ENCODE measurements at places on chromosomes 7 and 10.

DNA sequence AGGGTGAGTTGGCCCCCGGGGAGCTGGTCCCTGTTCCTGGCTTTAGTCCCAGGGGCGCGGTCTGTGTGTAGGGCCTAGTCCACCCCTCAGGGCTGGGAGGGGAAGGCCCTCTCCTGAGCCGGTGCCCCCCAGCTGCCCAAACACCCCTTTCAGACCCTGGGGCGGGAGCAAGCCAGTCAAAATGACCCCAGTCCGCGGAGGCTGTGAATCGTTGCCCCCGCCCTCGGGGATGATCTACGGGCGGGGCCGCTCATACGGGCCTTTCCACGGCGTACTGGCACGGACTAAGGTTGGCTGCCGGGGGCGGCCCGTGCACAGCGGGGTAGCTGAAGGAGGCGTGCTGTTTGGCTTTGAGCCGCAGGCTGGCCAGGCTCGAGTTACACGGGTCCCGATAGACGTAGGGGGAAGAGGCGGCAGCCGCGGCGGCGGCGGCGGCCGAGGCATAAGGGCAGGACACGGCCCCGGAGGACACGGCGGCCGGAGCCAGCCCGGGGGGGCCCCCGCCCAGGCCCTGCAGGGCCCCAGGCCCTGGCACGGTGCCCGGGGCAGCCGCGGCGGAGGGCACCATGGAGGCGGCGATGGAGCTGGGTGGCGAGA, 4.3 kb downstream of the ELOVL3 start:
- DNase-seq: peak; percentile 55

- DNase-seq: no peak
Observed at GRCh38 chr10:22477334-22478287, 132.3 kb downstream of the SPAG6 start.

GRCh38 chr10:71225291-71226058, 13.1 kb downstream of the UNC5B start:
- DNase-seq: no peak

- no peak for DNase-seq
Observed at GRCh38 chr10:78081292-78081691, 47.6 kb downstream of the RPS24 start.

- no peak for DNase-seq
Observed at GRCh38 chr7:99314504-99314903, 11.2 kb upstream of the ARPC1A start.

DNA sequence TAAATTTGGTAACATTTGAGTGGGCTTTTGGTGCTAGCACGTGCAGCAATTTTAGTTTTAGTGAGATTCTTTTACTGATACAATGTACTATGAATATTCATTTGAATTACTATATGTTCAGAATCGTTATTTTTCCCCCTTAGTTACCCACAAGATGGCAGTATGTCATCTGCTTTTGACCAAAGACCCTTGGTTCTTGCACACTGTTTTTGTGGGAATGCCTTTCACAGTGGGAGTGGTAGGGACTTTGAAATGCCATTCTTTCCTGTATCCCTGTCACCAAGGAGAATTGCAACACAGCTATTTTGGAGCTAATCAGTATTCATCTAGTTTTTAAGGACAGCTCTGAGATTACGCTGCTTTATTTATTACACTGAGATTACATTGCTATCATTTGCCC, 40.6 kb downstream of the SEC23IP start:
- DNase-seq: peak; percentile 18

DNA sequence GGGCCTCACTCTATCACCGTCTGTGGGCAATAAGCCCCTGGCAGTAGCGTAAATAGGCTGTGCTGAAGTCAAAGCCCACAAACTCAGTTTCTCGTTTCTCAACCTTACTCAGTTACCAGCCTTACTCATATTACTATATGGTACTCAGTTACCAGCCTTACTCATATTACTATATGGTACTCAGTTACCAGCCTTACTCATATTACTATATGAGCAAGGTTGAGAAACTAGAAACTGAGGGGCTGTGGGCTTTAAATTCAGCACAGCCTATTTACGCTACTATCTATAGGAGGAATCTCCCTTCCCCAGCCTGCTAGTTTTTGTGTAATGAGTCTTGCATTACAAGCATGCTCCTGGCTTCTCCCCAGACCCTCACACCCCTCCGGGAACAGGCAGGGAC, 35.4 kb downstream of the CCDC3 start:
- DNase-seq: no peak

DNA sequence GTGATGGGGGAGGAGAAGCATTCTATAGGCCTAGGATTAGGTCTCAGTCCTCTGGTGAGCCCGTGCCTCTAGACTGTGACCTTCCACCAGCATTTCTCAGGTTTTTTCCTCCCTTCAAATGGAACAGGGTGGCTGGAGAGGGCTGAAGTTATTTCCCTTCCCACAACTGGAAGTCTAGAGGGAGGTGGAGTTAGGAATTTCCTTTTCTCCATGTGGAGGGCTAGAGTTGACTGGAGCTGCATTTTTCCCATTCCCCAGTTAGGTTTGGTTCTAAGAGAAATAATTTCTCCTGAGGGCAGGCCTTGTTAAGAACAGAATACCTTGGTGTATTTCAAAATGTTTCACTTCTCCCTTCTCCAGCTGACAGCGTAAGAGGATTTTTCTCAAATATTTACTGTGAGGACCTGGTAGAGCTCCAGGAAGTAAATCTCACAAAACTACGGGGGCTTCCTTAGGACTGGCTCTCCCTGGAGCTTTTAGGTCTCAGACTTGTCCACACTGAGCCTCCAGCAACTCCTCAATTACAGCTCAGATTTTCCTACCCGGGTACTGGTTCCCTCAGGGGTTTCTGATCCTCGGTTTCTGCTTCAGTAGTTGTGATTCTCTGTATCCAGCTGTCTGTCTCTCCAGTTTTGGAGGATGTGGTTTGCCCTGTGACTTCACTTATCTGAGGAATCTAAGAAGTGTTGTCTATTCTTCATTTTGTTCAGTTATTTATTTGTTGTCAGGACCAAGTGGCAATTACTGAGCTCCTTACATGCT, 6.0 kb upstream of the REEP3 start:
- DNase-seq: peak; percentile 77

DNA sequence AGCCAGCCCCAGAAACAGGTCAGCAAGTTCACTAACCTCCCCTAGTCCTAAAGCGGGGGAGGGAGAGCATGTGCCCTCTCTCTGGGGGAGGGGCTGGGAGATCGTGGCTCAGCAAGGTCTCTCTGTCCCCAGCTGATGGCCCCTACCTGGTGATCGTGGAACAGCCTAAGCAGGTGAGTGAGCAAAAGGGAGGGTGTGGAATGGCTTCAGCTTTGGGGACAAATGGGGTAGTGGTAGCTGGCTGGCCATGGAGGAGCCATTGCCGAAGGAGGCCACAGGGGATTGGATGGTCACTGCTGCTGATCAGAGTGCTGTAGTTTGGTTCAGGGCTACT, 779 bp downstream of the NFKB2 start:
- DNase-seq: no peak

DNA sequence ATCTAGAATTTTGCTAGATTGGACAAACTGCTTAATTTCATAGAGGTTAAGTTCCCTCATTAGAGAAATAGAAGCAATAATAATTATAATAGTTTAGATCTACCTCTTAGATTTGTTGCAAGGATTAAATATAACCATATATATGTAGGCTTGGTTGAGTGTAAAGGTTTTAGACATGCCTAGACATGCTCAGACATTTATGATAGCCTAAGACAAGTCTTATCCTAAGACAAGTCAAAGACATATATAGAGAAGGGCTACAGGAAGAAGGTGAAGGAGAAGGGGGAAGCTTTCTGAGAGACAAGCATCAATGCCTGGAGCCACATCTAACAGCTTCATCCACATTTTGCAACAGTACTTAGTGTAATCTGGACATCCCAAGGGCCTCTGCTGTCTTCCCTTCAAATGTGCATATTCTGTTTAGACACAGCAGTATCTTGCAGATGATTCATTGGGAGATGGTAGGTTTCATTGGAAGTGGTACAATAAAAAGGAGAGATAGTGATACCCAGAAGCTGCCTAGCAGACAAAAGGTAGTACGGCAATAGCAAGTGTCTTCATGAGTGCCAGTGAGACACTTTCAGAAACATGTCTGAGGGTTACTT, 146.5 kb downstream of the HGF start:
- DNase-seq: no peak

Measured in fibroblast of upper back skin (primary cell).